ENCODE measurements at places on chromosomes 3 and 15. TPM values are rescaled to one million over a fixed set of nuclear protein-coding genes. Genes with fewer than 3 reads are reported as not detected.

WDR49 gene
- not detected for total RNA-seq

PLD1 gene
- total RNA-seq, result 66.0 TPM

KLHL40 gene
- total RNA-seq, result not detected

TPM1 gene
- 182 TPM for total RNA-seq

TMCC1 gene
- 26.4 TPM for total RNA-seq

A4GNT gene
- not detected for total RNA-seq

GOLGA8J gene
- 2.8 TPM for total RNA-seq

AADAC gene
- 2.7 TPM for total RNA-seq

P3H2 gene
- 62.0 TPM for total RNA-seq

GPR62 gene
- total RNA-seq, result not detected

ANKUB1 gene
- not detected for total RNA-seq

TUBGCP5 gene
- 20.8 TPM for total RNA-seq

PLS1 gene
- total RNA-seq, result 9.1 TPM

DAZL gene
- total RNA-seq, result not detected

LRRC31 gene
- total RNA-seq, result not detected

RBPMS2 gene
- 0.83 TPM for total RNA-seq

GOLGA6L7 gene
- total RNA-seq, result not detected

MKRN2OS gene
- total RNA-seq, result 1.3 TPM

RHCG gene
- 18.6 TPM for total RNA-seq

SAMMSON gene
- not detected for total RNA-seq

Measured in suprapubic skin (tissue), 4 donors.